ENCODE measurements at places on chromosomes 7 and 10.

- DNase-seq = peak; percentile 21
Observed at GRCh38 chr10:88114368-88114767, 250.9 kb downstream of the PTEN start.

DNA sequence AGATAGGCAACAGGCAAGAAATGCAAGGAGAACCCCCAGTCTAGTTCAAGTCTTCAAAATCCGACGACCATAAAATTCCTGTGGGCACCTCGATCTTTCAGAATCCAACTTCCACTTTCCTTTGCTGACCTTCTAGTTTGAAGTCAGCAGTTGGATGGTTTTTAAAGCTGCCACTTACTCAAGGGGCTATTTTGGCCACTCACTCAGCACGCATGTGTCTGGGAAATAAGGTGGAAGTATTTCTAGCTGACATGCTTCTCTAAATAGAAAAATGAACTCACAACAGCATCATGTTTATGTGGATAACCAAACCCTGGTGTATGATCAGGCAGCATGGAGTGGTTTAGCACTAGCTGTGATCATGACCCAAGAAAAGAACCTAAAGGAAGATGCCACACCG lies at the start of gene NRAP:
TSS of gene NRAP (minus strand) at position 134 of the 400 bp plus-strand sequence. CDS start 159 bp downstream, outside the sequence.
- no peak for DNase-seq

DNA sequence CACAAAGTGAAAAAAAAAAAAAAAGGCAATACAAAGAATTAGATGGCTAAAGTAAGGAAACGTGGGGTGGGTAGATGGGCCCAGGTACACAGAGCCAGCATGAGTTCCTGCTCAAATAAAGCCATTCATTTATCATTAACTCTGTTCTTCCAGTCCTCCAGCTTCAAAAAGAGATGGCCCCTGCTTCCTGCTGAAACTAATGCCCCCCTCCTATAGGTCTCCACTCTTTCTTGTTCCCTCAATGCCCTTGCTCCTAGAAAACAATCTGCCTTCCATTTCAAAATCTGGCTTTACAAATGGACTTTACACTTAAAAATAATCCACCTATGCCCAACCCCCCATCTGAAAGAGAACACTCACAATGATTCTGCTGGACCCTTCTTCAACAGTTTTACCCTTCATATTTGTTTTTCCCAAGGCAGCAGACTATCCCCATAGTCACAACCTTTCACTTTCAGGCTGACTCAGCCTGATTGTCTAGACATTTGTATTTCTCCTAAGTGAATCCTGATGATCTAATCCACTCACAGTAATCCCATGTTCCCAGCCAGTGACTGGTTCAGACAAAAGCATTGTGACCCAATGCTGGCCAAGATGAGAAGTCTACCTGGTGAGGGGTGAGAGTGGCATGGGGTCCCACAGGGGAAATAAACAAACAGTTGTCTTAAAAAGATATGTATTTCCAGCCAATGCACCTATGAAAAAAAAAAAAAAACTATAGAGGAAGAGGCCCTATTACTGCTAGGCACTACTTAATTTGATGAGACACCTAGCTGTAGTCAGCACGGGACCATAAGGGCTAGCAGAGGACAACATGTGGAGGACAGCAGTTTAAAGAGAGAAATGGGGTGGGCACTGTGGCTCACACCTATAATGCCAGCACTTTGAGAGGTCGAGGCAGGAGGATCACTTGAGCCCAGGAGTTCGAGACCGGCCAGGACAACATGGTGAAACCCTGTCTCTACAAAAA lies 74.6 kb upstream of the GRID1 start:
- DNase-seq = no peak

GRCh38 chr10:9028231-9028630 lies 973.7 kb downstream of the GATA3 start:
- DNase-seq = no peak

GRCh38 chr10:122128357-122128756 lies 139.4 kb downstream of the TACC2 start:
- DNase-seq = no peak

DNA sequence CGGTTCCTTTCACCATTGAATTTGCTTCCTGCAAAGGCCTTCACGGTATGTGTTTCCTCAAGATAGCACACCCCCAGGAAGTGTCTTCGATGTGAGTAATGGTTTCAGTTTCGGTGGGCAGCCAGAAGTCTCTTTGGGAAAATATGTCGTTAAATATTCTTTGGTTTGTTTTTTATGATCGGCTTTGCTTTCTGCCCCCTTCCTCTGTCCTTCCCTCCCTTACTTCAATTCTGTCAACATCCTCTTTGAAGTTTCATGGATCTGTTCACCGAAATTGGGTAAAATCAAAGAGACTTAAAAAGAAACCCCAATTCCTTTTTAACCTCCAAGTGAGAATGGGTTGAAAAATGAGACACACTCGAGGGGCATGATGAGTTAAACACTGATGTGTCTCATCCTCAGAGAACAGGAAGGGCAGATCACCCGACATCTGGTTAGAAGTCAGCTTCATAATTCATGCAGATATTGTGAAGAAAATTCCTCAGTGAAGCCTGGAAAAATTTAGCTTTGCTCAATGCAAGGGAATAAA lies 170.8 kb upstream of the HABP2 start:
- DNase-seq = no peak

DNA sequence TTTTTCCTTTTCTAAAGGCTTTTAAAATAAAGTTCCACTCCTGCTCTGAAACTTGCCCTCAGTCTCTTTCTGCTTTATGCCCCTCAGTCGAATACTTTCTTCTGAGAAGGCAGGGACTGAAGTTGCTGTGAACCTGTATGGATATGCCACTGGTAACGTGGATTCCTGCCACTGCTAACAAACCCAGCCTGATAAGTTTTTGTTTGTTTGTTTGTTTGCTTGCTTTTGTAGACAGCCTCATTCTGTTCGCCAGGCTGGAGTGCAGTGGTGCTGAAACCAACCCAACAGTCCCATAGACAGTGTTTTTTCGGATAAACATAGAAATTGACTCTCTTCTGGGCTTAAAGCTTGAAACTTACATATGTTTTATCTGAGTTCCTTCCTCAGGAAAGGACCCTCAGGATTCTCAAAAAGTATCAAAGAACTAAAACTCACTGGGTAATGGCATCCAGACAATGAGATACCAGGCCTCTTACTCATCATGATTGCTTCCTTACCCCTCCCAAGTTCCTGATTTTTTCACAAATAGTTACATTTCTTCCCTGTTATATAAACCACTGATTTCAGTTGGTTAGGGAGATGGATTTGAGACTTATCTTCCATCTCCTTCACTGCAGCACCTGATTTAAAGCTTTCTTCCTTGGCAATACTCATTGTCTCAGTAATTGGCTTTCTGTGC lies 273.6 kb downstream of the SDHAF3 start:
- DNase-seq = no peak

DNA sequence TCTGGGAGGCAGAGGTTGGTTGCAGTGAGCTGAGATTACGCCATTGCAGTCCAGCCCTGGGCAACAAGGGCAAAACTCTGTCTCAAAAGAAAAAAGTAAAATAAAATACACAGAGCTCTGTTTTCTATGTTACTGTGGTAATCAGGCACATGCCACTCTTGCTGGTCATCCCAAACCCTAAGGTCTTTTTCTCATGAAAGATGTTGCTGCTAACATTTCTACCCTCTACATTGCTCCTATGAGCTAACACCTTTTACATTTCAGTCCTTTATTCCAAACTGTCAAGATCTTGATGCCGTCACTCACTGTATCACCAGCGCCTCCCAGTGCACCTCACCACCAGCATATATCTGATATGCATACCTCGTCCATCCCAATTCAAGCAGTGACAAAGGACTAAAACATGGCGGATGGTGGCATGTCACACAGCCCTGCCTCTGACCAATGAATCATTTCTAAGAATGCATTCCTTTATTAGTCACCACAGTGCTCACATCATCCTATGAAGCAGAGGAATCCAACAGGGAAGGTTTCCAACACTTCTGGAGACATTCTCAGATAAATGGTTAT lies 4.3 kb downstream of the DAGLB start:
- no peak for DNase-seq

- no peak for DNase-seq
Observed at GRCh38 chr10:121459279-121459621, 139.0 kb downstream of the FGFR2 start.

DNA sequence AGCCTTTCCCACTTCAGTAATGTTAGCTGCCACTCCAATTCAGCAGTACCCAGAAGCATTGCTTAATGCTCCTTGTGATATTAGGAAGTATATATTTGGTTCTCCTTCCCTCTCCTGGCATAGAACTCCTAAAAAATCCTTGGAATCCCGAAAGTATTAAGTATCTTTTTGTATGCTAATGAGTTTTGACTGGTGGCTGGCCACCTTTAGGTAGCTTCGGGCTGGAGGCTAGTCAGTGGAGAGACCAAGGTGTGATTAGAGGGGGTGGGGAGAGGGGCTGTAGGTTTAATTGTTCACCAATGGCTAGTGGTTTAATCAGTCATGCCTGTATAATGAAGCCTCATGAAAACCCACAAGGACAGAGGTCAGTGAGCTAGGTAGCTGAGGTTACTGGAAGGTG lies 12.2 kb downstream of the COMTD1 start:
- no peak for DNase-seq

- no peak for DNase-seq
Observed at GRCh38 chr10:75347186-75347585, 54.4 kb downstream of the ZNF503 start.

DNA sequence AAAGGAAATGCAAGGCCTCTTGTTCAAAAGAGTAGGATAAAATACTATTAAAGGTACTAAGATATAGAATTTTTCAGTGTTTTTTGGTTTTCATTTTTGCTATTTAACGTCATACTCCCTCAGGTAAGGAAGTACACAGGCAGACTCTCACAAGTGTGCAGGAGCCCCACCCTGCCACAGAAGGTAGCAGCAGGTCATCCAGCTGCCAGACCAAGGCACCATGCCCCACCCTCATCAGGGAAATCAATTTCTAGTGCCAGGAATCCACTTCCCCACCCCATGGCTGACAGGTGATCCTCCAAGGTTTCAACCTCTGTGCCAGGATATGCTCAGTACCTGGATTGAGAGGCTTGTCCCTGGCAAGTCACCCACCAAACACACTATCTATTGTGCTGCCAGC lies 712.9 kb downstream of the SORCS3 start:
- no peak for DNase-seq

DNA sequence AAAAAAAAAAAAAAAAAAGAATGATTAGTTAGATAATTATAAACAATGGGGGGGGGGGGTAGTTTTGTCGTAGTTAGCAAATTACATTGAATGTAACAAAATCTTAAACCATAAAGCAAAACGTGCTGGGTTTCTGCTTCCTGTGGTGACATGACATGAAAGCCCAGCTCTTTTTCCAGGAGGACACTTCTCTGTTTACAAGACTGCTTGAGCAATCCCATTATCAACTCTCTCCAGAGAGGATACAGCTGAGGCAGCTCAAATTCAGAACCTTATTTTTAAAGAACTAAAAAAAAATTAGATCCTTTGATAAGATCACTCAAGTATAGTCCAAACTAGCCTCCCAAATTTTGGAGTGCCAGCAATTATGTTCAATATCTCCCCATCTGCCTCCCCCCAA lies 58.6 kb downstream of the ADRB1 start:
- DNase-seq = no peak

- no peak for DNase-seq
Observed at GRCh38 chr10:96292971-96293920, 11.0 kb upstream of the DNTT start.

DNA sequence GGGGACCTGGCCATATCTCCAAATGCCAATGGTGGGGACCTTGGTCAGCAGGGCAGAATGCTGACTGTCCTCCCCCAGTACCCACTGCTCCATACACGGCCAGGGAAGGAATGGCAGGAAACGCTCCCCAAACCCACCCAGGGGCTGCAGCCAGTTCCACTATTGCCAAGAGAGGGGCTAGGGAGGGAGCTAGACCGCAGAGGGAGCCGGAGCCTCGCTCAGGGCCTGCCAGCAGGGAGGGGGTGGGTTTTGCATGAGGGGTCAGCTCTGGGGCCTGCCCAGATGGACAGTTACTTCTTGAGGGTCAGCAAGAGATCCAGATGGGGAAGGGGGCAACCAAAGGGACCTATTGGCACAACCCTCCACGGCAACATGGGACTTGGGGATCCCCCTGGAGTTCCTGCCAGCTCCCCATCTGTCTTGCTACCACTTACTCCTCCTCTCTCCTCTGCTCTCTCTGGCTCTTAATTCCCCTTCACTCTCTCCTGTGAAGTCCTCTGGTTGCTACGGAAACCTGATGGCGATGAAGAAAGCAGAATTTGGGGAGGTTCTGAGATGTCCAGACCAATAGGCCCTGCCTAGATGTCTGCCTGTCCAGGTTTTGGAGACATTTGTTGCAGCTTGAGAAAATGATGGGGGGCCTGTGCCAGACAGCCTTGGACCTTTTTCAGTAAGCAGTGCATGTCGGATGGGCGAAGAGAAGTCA lies 12.6 kb downstream of the FGF8 start:
- DNase-seq = no peak

DNA sequence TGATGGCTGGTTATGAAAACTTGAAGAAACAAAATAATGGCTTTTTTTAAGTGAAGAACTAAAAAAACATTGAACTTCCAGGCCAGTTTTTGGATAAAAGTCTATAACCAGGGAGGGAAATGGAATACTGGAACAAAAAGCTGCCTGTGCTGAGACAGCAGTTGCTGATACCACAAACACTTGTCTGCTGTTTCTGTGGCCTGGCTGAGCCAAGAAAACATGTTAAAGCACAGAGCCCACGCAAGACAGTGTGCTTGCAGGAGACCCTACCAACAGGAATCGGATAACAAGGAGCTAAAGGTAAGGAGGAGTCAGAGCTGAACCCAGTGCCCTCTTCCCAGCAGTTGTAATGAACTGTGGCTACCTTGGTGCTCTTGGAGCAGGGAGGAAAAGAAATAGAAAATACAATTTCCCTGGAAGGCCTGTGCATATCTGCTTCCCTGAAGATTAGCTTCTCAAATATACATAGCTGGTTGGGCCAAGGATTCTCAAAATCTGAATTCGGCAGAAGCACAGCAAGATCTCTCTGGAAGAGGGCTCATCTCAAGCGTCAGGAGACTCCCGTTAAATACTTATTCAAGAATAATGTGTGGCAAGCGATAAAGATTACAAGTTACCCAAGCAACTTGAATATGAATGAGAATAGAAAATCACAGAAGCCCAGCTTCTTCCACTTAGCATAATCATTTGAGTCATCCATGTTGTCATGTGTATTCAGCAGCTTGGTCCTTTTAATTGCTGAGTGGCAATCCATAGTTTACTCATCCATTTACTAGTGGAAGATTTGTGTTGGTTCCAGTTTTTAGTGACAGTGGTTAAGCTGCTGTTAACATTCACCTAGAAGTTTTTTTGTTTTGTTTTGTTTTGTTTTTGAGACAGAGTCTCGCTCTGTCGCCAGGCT lies 87.6 kb downstream of the NOD1 start:
- DNase-seq = no peak

- DNase-seq = no peak
Observed at GRCh38 chr7:34982371-34983019, 54.8 kb downstream of the DPY19L1 start.

Data from hematopoietic multipotent progenitor cell treated with erythropoietin and hydrocortisone succinate and interleukin-3 and kit ligand, for 17 days (in vitro differentiated cells).